Activated CD4-positive, alpha-beta T cell treated with anti-CD3 and anti-CD28 coated beads, Interleukin-2, amount 50 U/mL, for 1 hour (primary cell): ENCODE measurements at places on chromosomes 1 and 21.

- DNase-seq: no peak
These were observed 229.9 kb downstream of the TTLL7 start for GRCh38 chr1:83769072-83769471.

DNA sequence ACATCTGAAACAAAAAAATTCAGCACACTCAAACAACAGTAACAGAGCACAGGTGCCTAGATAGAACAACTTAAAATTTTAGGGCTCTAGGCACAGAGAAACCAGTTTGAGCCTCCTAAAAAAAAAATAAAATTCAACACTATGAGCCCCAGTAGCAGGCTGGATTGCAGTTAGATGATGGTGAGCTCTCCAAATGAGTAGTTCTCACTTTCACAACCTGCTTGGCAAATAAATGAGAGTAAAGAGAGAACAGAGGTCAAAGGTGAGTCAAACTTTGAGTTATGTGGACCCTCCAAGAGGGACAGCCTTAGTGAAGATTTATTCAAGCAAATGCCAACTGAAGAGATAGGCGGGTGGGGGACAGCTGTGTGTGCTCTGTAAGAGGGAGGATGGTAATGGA lies 3.6 kb downstream of the BEND5 start:
- no peak for DNase-seq

DNA sequence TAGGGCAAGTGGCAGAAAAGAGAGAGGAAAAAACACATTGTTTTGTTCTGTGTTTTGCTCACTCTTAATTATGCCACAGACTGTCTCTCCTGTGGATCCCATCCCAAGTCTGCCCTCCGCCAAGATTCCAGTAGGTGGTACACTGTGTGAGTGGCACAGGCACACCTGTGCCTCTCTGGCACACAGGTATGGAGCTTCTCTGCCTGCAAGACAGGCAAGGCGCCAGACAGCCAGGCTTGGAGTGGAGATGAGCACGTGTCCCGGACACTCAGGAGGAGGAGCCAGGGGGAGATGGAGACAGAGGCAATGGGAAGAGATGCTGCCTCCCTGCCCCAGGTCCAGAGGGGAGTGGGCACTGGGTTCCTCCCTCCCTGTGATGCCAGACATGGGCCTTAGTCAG lies 6.5 kb upstream of the GRIK3 start:
- DNase-seq: no peak

DNA sequence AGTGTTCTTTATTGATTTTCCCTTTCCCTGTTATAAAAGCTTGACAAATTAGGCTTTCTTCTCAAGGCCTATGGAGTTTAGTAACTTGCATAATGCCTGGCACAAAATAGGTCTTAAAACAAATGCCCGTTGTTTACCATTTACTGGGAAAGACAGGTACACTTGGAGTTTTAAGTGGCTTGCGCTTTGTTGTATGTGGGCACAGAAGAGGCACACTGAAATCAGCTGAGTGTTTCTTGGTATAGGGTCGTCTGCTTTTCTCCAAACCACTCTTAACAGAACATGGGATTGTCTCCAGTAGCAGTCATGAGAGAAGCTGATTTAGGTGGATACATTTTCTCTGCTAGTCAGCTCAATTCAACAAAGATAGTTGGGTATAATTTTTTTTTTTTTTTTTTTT lies 132.5 kb downstream of the SYT14 start:
- no peak for DNase-seq

GRCh38 chr21:32048353-32048752 lies 175.5 kb downstream of the HUNK start:
- DNase-seq: no peak

DNA sequence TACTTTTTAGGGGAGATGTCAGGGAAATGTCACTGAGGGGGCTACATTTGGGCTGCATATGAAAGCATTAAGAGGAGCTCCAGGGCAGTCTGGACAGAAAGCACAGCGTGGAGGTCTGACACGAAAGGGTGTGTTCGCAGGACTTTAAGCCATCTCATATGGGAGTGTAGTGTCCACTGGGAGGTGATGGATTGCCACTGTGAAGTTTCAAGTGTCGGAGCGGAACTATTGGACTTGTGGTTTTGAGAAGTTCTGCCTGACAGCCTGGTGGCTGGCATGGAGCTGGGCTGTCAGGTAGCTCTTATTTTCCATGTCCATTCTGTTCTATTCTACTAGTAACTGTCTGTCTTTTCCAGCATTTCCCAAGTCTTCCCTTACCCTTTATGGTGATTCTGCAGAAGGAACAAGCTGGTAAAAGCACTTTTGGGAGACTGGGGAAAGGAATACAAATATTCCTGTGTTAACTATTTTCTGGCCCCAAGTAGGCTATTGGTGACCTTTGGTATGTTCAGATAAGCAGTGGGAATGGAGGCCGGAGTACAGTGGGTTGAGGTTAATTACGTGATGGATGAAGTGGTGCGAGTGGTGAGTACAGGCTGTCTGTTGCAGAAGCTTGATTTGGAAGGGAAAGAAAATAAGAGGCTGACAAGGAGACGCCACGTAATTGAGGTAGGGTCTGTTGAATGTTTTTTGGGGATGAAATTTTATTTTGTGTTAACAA lies 19.3 kb downstream of the B3GALT5 start:
- DNase-seq: no peak

GRCh38 chr1:232982238-232982944 lies 32.0 kb downstream of the NTPCR start:
- DNase-seq: no peak

DNA sequence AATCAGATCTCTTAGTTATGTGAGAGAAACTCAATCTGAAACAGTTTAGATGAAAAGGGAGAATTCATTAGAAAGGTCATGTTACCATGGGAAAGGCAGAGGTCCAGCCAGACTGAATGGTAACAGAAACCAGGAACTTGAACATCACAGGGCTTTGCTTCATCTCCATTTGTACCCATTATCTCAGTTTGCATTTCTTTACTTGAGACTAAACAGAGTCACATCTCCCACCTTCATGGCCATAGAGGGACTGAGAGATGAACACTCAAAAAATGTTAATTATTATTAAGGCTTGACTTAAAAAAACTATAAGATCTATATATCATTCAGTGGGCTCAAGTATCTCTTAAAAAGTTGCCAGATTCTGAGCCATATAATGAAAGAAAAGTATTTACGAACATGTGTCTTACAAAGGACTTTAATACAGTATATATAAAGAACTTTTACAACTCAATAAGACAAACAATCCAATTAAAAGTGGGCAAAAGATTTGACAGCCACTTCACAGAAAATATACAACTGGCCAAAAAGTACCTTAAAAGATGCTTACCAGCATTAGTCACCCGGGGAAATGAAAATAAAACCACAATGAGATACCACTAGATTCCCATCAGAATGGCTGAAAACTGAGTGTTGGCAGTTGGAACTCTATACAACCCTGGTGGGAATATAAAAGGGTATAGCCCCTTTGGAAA lies 13.2 kb downstream of the KYAT3 start:
- no peak for DNase-seq

- DNase-seq: no peak
These were observed 57.0 kb downstream of the SCCPDH start for GRCh38 chr1:246781212-246781611.

GRCh38 chr1:235078480-235079381 lies 49.9 kb downstream of the TOMM20 start:
- DNase-seq: no peak

DNA sequence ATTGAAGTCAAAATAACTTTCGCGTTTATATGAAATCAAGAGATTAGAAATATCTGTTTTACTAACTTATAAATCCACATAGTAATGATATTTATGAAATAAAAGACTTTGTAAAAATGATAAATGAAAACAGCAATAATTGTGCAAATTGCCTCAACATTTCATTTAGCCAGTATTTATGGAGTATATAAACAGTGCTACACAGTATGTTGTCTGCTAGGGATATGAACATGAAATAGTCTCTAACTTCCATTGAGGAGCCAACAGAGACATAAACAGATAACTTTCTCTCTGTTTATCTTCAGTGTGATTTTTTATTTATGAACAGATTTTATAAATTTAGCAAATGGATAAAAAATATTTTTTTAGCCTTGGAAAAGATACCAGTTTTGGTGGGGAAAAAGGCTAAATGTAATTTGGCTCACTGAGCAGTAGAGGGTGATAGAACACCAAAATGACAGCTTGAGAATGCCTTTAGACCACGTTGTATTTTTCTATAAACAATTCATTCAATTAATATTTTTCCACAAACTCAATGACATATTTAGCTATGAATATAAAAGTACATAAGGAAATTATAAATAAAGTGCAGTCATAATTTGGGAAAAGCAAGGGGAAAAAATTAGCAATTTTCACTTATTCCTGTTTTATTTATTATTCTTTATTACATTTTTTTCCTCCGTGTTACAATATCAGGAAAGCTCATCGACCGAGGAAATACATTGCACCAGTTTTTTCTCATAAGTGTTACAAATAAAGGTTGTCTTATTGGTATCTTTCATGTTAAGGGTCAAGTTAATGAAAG lies 47.5 kb upstream of the EEIG2 start:
- no peak for DNase-seq

DNA sequence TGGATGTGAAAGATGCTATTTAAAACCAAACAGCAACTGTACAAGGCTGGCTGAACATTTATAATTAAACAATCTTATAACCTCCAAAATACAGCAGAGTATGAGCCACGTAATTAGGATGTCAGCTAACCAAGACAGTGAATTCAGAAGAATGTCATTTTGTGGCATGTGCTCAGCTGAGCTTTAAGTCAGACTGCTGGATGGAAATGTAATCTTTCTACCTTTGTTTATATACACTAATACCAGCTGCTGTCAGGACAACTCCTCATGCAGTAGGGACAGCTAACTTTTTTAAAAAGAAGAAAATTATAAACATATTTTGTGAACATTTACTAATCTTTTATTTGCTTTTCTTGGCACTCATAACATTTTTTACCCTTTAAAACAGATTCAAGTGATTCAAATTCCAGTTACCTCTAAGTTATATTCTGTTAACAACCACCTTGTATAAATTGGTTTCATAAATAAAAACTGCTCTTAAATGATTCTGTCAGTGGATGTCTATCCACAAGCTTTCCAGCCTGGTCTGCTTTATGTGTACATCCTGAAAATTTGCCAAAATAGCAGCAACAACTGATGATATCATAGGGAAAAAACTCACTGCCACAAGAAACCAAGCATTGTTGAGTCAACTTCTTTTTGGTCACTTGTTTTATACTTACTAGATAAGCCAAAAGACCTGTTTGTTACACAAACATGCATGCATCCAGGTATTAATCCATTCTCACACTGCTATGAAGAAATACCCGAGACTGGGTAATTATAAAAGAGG lies 36.1 kb downstream of the DPH5 start:
- no peak for DNase-seq

- DNase-seq: no peak
These were observed 79.1 kb downstream of the POFUT2 start for GRCh38 chr21:45208627-45208951.

GRCh38 chr1:182092336-182092735 lies 30.8 kb upstream of the ZNF648 start:
- no peak for DNase-seq

DNA sequence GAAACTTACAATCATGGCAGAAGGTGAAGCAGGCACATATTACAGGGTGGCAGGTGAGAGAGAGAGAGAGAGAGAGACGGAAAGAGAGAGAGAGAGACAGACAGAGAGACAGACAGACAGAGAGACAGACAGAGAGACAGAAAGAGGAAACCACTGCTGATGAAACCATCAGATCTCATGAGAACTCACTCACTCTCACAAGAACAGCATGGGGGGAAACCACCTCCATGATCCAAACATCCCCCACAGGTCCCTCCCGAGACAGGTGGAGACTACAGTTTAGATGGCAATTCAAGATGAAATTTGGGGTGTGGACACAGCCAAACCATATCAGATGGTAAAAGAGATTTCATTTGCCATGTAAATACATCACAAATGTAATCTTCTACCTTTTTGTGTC lies 708.1 kb downstream of the MRPL39 start:
- DNase-seq: no peak

DNA sequence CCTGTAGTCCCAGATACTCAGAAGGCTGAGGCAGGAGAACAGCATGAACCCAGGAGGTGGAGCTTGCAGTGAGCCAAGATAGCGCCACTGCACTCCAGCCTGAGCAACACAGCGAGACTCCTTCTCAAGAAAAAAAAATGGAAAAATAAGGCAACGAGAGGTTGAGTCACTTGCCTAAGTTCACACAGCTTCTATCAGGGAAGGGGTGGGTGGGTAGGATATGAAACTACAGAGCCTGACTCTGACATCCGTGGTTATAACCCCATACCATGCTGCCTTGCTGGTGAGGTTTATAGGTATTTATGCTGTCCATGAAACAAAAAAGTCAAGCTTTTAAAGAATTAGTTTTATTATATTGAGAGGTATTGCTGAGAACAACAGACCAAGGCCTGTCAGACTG lies 61.5 kb upstream of the RAB4A start:
- DNase-seq: no peak

GRCh38 chr1:208235982-208236761 lies 8.0 kb downstream of the PLXNA2 start:
- no peak for DNase-seq

DNA sequence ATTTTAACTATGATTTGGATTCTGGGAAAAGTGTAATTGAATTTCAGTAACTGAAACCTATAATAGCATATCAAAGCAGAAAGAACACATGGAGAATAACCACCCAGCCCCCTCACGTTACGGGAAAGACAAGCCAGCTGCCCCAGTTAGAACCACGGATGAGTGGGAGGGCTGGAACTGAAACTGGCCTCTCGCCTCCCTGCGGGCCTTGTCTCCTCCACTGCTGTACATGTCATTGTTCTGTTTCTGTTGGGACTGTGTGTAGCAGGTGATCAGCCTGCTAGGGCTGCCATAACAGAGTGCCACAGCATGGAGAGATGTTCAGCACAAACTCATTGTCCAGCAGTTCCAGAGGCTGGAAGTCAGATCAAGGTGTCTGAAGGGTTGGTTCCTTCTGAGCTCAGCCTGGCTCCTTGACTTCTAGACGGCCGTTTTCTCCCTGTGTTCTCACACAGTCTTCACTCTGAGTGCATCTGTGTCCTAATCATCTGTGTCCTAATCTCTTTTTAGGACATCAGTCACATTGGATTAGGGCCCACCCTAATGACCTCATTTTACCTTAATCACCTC lies 52.4 kb downstream of the MAP3K21 start:
- no peak for DNase-seq

- peak; percentile 24 for DNase-seq
These were observed 43.5 kb downstream of the CD34 start for GRCh38 chr1:207867136-207868109.

- no peak for DNase-seq
These were observed 10.1 kb downstream of the HMGCS2 start for GRCh38 chr1:119758584-119758983.

DNA sequence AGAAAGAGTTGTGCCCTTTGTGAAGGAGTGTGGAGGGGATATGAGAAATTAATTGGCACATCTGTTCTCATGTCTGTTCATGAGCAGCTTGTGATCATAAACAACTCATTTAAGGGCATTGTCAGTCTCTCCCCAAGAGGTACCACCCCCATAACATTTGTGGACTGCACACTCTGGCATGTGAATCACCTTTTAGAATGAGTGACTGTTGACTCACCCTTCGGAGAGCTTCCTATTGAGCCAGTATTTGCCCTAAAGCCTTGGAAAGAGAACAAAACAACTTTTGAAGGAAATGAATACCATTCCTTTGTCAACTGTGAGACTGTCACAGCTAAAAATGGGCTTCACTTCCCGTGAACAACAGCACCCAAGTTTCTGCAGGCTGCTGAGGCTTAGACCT lies 27.5 kb upstream of the MYSM1 start:
- DNase-seq: no peak

GRCh38 chr1:56363007-56363770 lies 216.2 kb downstream of the PLPP3 start:
- no peak for DNase-seq

GRCh38 chr1:154536570-154536969 lies 21.9 kb downstream of the UBE2Q1 start:
- no peak for DNase-seq

GRCh38 chr1:29171521-29171920 lies 10.2 kb downstream of the SRSF4 start:
- DNase-seq: no peak
